Colonic mucosa (tissue), 4 donors: ENCODE measurements at places on chromosomes 7 and 10. TPM values are rescaled to one million over a fixed set of nuclear protein-coding genes. Genes with fewer than 3 reads are reported as not detected.

GRCh38 chr7:98518159-98518947 is 98.7 kb upstream of the NPTX2 start:
- DNase-seq, result no peak

DNA sequence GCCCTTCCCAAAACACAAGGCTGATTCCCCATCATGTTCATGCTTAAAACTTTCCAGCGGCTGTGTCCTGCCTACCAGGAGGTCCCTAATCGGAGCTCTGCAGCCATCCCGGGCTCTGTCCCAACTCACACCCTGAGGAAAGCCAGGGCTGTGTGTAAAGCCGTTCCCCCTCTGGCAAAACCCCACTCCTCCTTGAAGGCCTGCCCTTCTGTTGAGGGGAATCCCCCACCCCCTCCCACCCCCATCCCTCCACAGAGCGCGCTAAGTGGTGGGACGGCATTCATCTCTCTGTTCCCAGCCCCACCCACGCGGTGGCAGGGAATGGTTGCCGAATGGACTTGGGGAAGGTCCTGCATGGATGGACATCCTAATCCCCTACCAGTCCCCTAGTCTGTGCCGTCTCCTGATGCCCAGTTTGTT is 667 bp upstream of the TMEM120A start:
- DNase-seq, result no peak

DNA sequence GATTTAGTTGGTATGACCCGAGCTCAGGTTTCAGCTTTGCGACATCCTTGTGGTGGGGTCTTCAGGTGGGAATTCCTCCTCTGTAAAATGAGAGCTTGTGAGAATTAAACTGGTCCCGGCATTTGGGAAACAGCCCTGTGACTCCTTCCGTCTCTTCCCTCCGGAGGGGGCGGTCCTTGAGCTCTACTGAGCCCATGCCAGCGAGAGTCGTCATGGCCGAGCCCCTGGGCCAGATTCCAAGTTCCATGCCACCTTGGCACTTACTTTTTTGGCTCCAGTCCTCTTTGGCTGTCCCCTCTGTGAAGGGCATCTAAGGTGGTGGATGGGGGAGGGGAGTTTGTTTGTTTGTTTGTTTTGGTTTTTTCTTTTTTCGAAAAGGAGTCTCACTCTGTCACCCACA is 47.6 kb downstream of the GTF2IRD1 start:
- DNase-seq, result no peak

DNA sequence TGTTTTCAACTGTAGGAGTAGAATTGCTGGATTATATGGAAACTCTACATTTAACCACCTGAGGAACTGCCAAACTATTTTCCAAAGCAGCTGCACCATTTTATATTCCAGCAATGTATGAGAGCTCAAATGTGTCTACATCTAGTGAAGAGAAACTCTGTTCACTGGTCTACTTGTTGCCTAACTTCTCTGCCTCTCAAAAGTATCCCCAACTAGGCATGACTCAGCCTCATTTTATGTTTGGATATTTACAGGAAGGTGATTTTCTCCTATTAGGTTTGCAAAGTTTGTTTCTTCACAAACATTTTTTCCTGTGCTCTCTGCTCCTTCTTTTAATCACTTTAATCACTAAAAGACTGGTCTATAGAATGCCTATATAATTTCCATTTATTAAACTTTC is 37.1 kb upstream of the SRI start:
- no peak for DNase-seq

DNA sequence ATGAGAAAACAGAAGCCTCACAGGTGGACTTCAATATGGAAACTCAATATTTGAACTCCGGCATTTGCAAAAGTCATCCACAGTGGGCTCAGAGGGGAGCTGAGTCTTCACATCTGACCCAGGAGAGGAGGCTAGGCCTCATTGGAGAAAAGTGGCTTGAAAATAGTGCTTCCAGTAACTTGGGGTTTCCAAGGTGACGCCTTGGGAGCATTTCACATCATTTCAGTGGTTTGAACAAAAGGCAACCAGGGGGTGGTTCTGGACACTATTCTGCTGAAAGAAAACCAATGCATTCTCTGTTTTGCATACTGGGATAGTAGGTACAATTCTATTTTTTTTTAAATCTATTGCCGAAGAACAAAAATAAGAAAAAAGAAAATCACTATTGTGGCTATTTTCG is 599.2 kb upstream of the POM121L12 start:
- DNase-seq, result no peak

DNA sequence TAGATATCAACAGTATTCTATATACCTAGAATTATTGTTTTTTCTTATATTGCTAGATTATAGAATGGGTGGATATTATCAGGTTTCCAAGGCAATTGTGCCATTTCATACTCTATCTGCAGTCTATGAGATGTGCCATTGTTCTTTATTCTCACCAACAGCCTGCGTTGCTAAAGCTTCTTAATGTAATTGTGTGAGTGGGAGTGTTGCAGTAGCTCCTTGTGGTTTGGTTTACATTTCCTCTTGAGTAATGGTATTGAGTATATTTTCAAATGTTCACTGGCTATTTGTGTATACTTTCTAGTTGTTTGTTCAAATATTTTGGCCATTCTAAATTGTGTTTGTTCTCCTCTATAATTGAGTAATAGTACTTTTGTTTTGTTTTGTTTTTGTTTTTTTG is 199.2 kb downstream of the TFEC start:
- DNase-seq, result no peak

DNA sequence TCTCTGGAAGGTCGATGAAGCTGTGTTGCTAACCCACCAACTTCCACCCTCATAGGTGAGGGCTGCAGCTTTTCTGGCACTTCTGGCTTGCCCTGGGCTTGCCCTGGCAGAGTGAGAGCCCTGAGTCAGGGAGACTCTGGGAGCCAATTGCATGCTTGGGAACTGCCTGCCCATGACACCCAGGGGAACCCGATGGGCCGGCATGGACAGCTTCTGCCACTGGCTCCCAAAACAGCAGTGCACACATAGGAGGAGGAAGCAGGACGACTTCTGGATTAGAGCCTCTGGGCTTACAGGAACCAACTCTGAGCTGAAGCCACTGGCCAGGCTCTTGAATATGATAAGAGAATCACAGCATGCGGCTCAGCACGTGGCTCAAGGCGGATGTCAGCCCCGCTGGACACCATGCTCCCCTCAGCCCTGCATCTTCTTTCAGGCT is 135.2 kb upstream of the UNC5B start:
- DNase-seq, result no peak

GRCh38 chr10:18532881-18533535 is 118.4 kb downstream of the NSUN6 start:
- no peak for DNase-seq

GRCh38 chr7:32888505-32888904 is 3.1 kb downstream of the KBTBD2 start:
- DNase-seq, result no peak

GRCh38 chr10:89029785-89030437 is 39.3 kb downstream of the FAS start:
- peak; percentile 74 for DNase-seq

DNA sequence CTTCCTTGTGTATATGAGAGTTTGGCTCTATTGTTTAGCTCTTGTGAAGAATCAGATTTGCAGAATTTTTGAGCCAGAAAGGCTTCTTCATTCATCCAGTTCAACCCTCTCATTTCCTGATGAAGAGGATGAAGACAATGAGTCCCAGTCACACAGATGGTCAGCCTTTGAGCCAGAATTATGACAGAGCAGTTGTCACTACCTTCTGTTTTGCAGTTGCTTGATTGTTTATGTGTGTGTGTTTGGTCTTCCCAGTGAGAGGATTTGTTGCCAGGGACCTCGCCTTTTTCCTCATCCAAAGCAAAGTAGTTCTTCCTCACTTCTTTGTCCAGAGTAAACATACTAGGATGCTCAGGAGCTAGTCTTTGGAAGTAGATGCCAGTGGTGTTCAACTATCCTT is 15.6 kb downstream of the MDFIC start:
- DNase-seq, result no peak

- DNase-seq, result no peak
Observed at GRCh38 chr7:126659124-126659523, 593.6 kb downstream of the GRM8 start.

DNA sequence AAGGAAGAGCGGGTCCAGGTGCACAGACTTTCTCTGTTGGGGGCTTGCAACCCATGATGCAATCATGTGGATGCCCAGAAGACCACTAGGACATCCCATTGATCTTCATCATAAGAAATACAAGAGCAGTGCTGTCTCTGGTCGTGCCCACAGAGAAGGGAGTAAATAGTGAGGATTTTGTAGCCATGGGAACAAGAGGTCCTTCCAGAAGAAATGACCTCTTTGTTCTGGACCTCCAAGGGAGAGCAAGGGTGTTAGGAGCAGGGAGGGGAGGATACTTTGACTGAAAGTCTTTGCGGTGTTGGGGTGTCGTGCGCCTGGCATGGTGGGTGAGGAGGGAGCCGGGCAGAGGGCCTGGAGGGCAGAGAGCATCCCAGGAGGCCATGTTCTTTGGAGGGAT is 55.0 kb upstream of the EN2 start:
- no peak for DNase-seq

DNA sequence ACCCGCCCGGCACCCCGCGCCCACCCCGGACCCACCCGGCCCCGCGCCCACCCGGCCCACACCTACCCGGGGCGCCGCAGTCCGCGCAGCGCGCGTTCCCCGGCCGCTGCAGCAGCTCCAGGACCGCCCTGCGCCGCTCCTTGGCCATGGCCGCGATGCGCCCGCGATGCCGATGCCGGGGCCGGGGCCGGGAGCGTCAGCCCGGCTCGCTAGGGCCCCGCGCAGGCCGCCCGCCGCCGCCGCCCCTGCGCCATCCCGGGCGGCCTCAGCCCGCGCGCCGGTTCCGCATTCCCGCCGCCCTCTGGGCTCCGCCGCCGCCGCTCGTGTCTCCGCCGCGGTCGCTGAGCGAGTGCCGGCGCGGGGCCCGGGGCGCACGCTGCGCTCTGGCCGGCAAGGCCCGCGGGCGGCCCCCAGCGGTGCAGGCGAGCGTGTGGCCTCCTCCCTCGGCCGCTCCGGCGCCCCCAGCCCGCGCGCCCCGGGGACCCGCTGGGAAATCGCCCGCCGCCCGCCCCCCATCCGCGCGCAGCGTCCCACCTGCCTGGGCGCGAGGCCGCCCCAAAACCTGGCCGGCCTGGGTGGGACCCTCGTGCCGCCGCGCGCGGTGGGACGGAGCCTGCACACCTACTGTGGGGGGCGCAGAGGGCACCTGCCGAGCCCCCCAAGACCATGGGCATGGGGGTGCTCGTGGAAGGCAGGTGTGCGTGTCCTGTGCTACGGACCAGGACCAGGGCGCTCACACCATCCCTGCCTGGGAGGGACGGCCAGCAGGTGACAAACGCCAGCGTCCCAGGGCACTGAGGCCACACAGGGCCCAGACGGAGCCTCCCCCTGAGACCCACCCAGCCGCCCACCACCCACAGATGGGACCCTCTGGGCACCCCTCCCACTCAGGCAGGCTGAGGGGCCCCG is at the start of gene ADAP1:
Gene ADAP1 (minus strand): TSS at position 351 of the 909 bp plus-strand sequence. CDS start 203 bp downstream, at position 148.
- peak; percentile 51 for DNase-seq

DNA sequence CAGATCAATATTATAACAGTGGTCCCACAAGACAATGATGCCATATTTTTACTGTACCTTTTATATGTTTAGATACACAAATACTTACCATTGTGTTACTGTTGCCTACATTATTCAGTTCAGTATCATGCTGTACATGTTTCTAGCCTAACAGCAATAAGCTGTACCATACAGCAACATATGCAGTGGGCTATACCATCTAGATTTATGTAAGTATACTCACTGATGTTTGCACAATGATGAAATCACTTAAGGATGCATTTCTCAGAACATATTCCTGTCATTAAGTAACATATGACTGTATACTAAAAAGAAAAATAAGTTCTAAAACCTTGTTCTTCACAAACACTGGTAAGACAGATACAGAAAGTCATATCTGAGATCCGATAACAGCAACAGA is 468.6 kb upstream of the SEMA3A start:
- no peak for DNase-seq

- DNase-seq, result no peak
Observed at GRCh38 chr7:135169964-135170273, 588 bp downstream of the CYREN start.

DNA sequence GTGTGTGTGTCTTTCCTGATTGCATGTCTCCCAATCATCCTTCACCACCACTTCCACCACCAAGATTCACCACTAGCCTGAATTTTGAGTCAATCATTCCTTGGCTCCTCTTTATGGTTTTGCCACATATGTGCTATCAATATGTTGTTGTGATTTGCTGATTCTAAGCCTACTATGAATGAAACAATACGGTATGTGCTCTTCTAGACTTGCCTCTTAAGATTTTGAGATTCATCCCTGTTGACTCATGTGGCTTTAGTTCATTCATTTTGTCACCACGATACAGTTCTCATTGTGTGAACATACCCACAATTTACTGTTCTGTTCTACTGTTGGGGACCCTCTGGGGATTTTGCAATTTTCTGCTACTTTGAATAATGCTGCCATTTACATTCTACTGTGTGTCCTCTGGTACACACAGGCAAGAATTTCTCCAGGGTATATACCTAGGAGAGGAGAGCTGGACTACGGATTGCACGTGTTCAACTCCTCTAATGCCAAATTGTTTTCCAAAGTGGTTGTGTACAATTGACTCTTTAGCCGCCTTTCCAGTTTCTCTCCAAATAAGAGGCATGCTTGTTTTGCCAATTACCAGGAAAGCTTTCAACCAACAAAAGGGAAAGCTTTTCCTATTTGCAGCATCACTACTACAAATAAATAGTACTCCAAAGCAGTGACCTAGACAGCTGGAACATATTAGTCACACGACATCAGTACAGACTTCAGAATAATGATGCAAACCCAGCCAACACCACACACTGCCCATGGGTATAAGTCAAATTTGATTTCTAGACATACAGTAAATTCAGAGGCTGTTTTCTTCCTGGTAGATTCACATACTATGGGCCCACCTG is 30.0 kb downstream of the SGMS1 start:
- no peak for DNase-seq

GRCh38 chr10:21449288-21449966 is 76.1 kb downstream of the SKIDA1 start:
- no peak for DNase-seq

DNA sequence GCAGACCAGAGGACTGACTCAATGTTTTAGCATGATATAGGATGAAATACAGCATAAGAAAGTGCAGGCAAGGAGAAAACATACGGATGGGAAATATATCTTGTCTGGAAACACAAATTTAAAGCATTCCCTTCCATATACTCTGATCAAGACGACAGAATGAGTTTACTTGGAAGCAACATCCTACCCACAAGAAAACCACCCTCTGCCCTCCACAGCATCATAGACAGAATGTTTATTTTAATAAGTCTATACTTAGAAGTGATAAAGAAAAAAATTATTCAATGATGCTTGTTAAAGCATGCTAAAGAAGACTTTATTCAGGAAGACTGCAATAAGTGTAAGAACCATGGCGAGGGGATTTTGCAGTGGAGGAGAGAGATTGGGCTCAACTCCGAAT is 32.4 kb upstream of the HIBADH start:
- DNase-seq, result no peak

- no peak for DNase-seq
Observed at GRCh38 chr10:34396663-34397062, 418.4 kb downstream of the PARD3 start.

GRCh38 chr7:83149466-83149865 is 13.2 kb downstream of the PCLO start:
- no peak for DNase-seq

ACTL6B gene
- total RNA-seq, result not detected

PTPRE gene
- total RNA-seq, result 15.9 TPM

SLC26A3 gene
- 973 TPM for total RNA-seq

ZNF365 gene
- total RNA-seq, result not detected

ERVW-1 gene
- total RNA-seq, result not detected

GOT1 gene
- total RNA-seq, result 135 TPM

ZEB1 gene
- total RNA-seq, result 6.1 TPM
